ENCODE measurements at places on chromosomes 13 and 19. TPM values are rescaled to one million over a fixed set of nuclear protein-coding genes. Genes with fewer than 3 reads are reported as not detected.

The IGFL4 gene
- total RNA-seq, result not detected

The C5AR2 gene
- total RNA-seq, result 0.29 TPM

The OR10H4 gene
- not detected for total RNA-seq

The ZNF586 gene
- 46.9 TPM for total RNA-seq

The C5AR1 gene
- 2.6 TPM for total RNA-seq

The ADGRE3 gene
- not detected for total RNA-seq

The KISS1R gene
- total RNA-seq, result 2.6 TPM

The KLK8 gene
- not detected for total RNA-seq

The AP1M2 gene
- not detected for total RNA-seq

The LRFN3 gene
- total RNA-seq, result 11.2 TPM

The PSG6 gene
- total RNA-seq, result not detected

The LRRC4B gene
- total RNA-seq, result not detected

The C19orf85 gene
- not detected for total RNA-seq

The SERPINE3 gene
- total RNA-seq, result not detected

The SLC39A3 gene
- 23.2 TPM for total RNA-seq

The CGB2 gene
- total RNA-seq, result not detected

The MYPOP gene
- total RNA-seq, result 10.9 TPM

The ZNF563 gene
- 18.0 TPM for total RNA-seq

The ZNF497 gene
- total RNA-seq, result 4.7 TPM

The FCAR gene
- total RNA-seq, result not detected

The RFPL4AL1 gene
- total RNA-seq, result not detected

The PSG1 gene
- total RNA-seq, result not detected

The MISP3 gene
- 0.99 TPM for total RNA-seq

The CCDC8 gene
- not detected for total RNA-seq
